ENCODE measurements at places on chromosomes 4 and X. TPM values are rescaled to one million over a fixed set of nuclear protein-coding genes. Genes with fewer than 3 reads are reported as not detected.

Gene ANOS1
- not detected for total RNA-seq

Gene LGI2
- total RNA-seq: not detected

Gene KIT
- 0.33 TPM for total RNA-seq

Gene ITIH6
- not detected for total RNA-seq

Gene SLC6A8
- total RNA-seq: 2.9 TPM

Gene SATL1
- total RNA-seq: not detected

Gene MOSPD2
- 4.2 TPM for total RNA-seq

Gene GUCY1B1
- not detected for total RNA-seq

Gene CENPE
- total RNA-seq: 3.1 TPM

DNA sequence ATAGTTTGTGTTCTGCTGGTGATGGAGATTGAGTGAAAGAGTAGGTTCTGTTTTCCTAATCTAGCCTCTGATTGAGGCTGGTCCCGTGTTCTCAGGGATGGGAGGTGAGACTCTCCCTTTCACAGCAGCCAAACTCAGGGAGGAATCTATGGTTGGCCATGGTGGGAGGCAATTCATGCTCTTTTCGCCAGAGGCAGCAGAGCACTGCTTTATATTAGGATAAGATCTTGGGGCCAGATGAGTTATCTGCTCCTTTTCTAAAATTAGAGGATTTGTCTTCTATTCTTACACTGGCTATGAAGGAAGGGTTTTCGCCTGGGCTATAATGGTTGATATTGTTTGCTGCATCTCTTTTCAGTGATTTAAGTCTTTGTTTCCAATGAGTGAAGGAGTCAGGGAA is 63.9 kb upstream of the NLGN4X start:
- DNase-seq: no peak

- no peak for DNase-seq
Observed at GRCh38 chrX:6661736-6662135, 126.8 kb upstream of the VCX3A start.

- DNase-seq: no peak
Observed at GRCh38 chr4:166087569-166087968, 214.5 kb downstream of the TLL1 start.

DNA sequence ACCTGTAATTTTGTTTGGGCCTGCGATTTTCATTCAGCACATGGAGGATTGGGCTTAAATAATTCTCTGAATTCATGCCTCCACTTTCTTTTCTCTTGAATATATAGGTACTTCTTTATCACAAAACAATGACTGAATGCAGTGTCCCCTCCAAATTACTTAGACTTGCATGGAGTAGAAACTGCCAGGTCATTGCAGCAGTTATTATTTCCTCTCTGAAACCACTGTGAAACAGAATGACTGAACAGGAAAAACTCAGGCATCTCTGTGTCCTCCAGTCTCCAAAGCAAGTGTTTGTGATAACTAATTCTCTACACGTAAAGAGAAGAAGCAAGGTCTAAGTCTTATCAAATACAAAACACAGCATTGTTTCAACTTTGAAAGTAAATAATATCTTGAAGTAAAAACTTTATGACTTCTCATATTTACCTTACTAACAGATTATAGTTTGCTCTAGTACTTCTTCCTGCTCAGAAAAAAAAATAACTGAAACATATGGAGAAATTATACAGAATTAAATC is 144.5 kb upstream of the DIAPH2 start:
- no peak for DNase-seq

GRCh38 chr4:21413807-21414370 is 534.7 kb downstream of the KCNIP4 start:
- no peak for DNase-seq

DNA sequence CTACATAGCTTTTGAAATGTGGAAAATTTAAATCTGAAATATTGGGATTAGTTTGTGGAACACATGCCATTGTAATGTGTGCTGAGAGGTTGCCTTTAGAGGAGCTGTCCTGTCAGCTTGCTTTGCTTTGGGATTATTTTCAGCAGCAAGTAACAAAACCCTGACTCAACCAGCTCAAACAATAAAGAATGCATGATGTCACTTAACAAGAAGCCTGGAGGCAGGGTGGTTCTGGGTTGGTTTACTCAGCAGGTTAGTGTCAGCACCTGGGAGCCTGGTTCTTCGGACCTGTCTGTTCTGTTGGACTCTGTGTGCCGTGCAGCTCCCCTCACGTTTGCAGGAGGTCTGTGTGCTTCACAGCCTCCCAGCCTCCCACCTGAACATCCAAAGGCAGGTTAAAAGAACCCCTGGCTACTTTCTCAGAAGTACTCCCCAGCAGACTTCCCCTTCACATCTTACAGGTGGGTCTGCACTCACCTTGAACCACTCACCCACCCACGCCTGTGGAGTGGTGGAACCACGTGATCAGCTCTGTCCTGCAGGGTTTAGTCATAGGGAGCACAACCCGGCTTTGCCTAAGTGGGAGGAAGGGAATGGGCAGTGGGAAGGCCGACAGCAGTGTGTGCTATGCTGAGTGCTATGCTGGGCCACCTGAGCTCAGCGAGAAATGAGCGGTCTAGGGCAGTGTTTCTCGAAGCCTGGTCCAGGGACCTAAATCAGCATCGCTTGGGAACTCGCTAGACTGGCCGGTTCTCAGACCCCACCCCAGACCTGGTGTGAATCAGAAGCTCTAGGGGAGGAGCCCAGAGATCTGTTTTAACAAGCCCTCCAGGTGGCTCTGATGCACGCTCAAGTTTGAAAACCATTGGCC is 20.4 kb downstream of the TMEM131L start:
- no peak for DNase-seq

DNA sequence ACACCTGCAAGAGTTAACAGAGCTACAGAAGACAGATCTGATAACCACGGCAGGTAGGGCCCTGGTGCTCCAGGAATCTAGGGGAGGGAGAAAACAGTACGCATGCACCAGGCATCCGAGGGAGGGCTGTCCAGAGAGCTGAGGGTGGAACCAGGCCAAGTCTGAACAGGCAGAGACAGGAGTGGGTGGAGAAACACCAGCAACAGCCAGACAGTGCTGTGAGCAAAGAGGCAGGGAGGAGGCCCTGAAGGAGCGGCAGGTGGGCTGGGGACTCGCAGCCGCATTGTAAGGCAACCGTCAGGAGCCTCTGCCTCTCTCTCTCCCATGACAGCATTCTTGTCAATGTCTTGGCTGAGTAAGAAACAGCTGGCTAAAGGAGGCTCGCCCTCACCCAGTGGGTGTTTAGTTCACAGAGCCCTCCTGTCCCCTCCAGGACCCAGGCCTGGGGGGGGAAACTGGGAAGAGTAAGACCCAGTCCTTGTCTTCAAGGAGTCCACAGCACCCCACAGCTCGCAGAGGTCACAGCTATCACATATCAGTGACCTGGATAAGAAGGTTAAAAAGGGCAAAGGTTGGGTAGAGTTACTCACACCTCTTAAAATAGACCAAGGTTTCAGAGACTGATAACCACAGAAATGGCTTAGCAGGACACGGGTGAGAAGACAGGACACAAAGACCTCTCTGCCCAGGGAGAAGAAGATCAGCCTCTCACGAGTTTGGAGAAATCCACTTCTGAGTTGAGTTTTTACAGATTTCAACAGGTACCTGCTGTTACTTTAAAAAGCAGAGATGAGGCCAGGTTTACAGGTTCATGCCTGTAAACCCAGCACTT is 10.5 kb downstream of the ACSL1 start:
- DNase-seq: no peak

DNA sequence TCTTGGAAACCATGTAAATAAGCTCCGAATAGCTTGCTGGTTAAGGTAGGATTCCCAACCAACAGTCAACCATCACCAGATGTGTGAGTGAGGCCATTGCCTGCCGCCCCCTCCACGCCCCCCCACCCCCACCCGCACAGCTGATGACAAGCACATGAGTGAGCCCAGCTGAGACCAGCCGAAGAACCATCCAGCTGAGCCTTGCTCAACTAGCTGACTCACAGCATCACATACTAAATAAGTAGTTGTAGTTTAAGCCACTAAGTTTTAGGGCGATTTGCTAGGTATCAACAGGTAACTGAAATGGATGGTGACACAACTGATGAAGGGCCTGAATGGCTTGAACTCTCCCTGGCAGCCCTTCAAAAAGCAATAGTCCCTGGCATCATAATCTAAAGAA is 1.6 kb upstream of the CCDC149 start:
- DNase-seq: no peak

DNA sequence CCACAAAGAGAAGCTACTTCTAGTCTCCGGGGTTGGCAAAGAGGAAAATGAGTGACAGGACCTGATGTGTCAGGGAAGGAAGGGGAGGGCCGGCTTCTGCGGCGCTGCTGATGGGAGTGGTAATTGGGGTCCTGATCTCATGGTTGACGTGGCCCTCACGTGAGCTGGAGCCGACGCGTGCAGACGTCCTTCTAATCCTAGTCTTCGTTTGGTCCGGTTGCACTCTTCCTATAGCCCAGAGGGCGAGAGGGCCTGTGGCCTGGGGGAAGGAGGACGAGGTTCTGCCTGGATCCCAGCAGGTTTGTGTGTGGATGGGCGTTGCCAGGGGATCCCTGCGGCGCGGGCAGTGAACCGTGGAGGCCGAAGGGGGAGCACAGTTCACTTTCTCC is at the start of gene ARMCX1:
Gene ARMCX1 (plus strand): TSS at position 186 of the 389 bp plus-strand sequence. CDS start 2,384 bp downstream, outside the sequence.
- peak; percentile 49 for DNase-seq

DNA sequence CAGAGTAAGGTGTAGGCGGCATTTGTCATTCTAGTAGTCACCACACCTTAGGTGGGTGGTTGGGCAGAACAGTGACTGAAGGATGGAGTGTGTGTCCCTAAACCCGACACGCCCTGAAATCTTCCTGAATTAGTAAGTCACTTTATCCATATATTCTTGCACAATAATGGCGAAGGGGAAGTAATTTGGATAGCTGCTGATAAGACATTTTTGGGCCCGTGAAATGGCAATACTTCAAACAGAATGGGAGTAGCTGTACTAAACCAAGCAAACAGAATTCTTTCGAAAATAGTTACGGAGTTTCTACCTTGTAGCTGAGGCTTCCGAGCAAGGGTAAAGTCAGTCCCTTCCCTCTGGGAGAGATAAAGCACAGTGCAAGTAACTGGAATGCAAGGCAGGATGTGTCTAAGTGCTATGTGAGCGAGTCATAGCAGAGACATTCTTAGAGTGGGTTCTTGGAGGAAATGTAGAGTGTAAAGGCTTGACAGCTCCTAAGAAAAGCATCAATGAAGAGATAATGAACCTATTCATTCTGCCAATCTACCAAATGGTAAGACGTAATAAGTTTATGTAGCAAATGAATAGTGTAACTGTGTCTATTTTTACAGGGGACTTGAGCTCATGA is 72.8 kb downstream of the CLCN5 start:
- no peak for DNase-seq

DNA sequence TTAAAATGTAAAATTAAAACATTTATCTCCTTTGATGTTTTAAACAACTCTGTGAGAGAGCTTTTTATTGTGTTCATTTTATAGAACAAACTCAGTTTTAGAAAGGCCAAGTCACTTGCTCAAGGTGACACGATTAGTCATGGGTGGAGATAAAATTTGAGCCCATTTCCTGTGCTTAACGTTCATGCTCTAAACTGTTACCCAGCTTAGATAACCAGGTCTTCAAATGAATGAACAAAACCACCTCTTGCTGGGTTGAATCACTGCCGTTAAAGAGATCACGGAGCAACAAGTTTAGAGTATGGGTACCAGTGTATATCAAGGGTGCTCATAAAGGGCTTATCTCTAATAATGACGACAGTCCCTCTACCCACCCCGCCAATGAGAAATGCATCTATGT is 10.2 kb upstream of the CASK start:
- DNase-seq: peak; percentile 54

- no peak for DNase-seq
Observed at GRCh38 chrX:54482839-54483593, 13.0 kb downstream of the FGD1 start.

- no peak for DNase-seq
Observed at GRCh38 chr4:41323706-41324105, 67.0 kb downstream of the UCHL1 start.

- peak; percentile 87 for DNase-seq
Observed at GRCh38 chr4:1187182-1187581, 14.8 kb upstream of the SPON2 start.

GRCh38 chrX:39163581-39164126 is 362.4 kb downstream of the MID1IP1 start:
- DNase-seq: no peak

- DNase-seq: no peak
Observed at GRCh38 chrX:153874366-153875125, 11.4 kb downstream of the L1CAM start.

Measured in CD8-positive, alpha-beta T cell (primary cell).